Activated CD4-positive, alpha-beta T cell treated with anti-CD3 and anti-CD28 coated beads, Interleukin-2, amount 50 U/mL, for 1 hour (primary cell): ENCODE measurements at places on chromosomes 16 and 17.

DNA sequence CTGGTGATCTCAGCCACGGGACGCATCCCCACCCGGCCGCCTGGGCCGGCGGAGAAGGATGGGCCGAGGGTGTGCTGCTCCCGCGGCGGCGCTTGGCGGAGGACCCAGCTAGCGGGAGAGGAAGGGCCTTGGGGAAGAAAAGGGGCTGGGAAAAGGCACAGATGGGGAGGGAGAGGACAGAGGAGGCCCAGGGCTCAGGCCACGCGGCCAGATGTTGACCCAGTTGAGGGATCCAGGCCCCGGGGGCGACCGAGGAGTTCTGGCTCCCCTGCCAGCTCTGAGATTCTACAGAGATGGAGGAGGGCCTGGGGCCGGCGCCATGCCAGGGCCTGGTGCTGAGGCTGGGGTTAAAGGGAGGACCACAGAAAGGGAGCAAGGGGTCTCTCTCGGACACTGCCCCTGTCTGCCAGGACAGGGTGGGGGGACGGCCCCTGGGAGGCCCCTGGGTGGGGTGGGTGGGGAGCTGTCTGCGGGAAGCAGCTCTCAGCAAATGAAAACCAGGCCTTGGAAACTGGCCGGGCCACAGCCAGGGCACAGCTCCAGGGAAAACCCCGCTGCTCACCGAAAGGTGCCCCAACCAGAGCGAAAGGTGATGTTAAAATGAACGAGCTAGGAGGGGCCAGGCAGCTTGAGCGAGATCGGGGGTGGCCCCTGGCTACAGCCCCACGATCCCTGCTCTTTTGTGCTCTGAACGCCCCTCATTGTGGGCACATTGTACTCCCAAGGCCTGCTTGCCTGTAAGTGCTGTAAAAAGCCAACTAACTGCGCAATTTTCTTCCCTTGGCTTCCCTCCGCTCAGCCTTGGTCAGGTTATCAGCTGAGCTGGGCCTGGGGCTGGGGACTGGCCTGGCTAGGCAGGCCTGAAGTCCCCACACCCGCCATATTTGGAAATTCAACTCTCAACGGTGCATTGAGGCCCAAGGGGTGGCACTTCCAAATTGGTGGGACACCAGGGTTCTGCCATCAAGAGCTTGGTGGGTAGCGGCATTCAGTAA, 191.4 kb downstream of the ZNF423 start:
- DNase-seq, result no peak

DNA sequence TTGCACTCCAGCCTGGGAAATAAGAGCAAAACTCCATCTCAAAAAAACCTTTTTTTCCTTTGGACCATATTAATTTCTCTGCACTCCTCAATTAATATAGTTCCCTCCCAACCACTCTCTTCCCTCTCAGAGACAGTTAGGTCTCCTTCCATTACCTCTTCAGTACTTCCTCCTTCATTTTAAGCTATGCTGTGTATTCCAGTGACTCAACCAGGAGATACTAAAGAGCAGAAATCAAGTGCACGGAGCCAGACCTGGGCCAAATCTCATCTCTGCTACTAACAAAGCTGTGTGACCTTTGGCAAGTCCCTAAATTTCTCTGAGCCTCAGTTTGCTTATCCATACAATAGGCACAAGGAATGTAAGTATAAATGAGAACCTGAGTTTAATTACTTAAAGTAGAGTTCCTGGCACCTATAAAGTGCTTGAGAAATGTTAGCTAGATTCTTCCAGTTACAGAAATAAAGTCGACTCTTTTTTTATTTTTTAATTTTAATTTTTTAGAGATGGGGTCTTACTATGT, 8.5 kb downstream of the PECAM1 start:
- DNase-seq, result no peak

GRCh38 chr17:47907932-47908562, 12.0 kb downstream of the SP2 start:
- DNase-seq, result no peak

DNA sequence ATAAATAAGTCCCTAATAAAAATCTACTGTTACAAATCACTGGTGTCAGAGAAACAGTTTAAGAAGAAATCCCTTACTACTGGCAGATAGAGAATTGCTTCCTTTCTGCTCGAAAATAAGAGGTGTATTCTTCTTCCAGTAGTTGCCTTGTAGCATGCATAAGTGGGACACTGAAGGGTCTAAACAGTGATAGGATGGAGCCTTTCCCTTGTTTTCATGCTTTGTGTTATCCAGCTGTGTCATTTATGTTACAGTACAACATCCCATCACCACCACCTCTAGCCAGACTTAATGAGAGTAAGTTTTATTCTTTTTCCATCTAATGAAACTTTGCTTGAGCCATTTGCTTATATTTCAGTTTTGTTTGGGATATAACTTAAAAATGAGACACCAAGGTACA, 54.3 kb downstream of the NLK start:
- DNase-seq, result no peak

GRCh38 chr16:74035816-74036215, 260.8 kb upstream of the PSMD7 start:
- no peak for DNase-seq
